NCI-H510A (cell line): ENCODE measurements at places on chromosomes 11 and 22.

GRCh38 chr11:111365722-111366559 is 13.1 kb downstream of the POU2AF1 start:
- DNase-seq = no peak

GRCh38 chr22:27213294-27213693 is 555.9 kb downstream of the MIAT start:
- no peak for DNase-seq

GRCh38 chr11:102819491-102819890 is 21.5 kb upstream of the MMP1 start:
- no peak for DNase-seq

DNA sequence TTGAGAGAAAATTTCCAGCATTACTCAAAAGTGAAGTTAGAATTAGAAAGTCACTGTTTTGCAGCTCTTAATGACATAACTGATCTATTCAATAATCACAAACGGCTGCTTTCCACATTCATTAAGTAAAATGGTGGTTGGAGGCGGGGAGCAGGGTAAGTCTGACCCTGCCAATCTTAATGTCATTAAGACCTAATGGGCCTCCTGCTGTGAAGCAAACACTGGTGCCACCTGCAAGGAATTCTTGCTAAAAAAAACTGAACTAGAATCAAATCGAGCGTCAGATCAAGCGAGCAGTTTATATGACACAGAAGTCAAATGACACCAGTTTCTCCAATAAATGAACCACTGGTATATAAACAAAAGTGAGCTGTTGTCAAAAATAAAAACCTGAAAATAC is 351.5 kb downstream of the BRD1 start:
- no peak for DNase-seq

DNA sequence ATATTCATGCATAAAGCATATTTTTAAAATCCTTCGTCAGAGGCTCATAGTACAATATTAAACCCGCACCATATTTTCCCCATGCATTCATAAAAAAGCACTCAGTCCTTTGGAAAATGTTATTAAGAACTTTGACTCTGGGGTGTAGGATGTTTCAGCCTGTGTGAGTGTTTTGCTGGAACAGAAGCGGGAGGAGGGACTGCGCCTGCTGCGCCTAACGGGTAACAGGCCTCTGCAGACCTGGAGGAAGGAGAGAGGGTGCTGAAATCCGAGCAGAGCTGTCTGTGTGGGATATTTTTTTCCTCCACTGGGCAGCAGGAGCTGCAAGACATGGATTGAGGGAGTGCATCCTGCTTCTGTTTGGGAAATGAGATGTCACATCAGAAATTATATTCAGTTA is 483.0 kb downstream of the BRD1 start:
- no peak for DNase-seq
